Pancreas (tissue), 10 donors: ENCODE measurements at places on chromosomes 4 and X. TPM values are rescaled to one million over a fixed set of nuclear protein-coding genes. Genes with fewer than 3 reads are reported as not detected.

DNA sequence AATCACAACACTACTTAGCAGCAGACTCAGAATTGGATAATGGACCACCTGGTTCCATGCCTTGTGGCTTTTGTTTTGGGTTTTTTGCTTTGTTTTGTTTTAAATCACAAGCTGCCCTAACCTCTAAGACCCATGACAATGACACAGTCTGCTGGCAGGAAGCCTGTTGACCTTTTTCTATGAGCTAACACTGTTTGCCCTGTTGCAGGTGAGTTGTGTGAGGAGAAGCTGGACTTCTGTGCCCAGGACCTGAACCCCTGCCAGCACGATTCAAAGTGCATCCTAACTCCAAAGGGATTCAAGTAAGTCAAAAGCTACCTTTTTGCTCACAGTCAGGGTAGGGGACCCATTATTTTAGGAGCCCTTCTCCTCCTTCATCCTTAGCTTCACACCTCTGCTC, 110.8 kb upstream of the PACRGL start:
- DNase-seq = no peak

GRCh38 chrX:1139185-1139500, 73.3 kb downstream of the CRLF2 start:
- no peak for DNase-seq

The PAGE4 gene
- total RNA-seq = not detected

The GPRASP1 gene
- total RNA-seq = 1.4 TPM

The PAK3 gene
- total RNA-seq = 40.5 TPM

The SMIM43 gene
- not detected for total RNA-seq
